ENCODE measurements at places on chromosomes 4 and X. TPM values are rescaled to one million over a fixed set of nuclear protein-coding genes. Genes with fewer than 3 reads are reported as not detected.

GRCh38 chr4:184329235-184329634 lies 111.6 kb upstream of the ENPP6 start:
- H3K4me1 ChIP-seq = no peaks in the 10 kb centered on the region
- no peak overlapping the region for H3K27ac ChIP-seq
- DNase-seq = no peak
- no peaks in the 10 kb centered on the region for H3K36me3 ChIP-seq
- no peaks in the 10 kb centered on the region for H3K27me3 ChIP-seq

DNA sequence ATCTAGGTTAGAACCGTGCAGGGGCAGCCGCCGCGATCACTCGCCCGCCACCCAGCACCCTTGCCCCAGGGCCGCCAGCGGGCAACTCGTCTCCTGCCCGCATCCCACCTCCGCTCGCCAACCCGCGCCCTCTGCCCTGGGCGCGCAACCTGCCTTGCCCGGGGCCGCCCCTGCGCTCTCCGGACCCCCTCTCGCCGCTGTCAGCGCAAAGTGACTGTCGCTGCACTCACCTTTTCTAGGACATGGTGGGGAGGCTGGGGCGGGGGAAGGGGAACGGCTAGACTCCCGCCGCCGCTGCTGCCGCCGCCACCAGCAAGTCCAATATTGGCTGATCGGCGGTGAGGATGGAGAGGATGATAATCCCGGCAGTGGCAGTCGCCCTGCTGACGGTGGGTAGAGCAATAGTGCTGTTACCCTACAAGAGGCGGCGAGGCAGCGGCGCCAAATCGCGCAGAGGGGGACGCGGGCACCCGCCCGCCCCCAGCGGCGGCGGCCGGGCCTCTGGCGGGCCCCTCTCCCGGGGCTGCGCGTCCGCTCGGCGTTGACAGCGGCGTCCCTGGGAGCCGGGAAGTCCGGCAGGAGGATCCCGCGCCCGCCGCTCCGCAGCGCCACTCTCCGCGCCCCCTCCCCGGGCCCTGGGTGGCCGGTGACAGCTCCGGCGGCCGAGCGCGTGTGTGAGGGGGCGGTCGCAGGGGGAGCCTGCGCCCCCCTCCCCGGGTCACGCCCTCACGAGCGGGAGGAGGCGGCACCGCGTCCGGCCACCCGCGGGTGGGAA lies 2.3 kb upstream of the NR3C2 start:
- no peak overlapping the region for H3K27ac ChIP-seq
- H3K4me3 ChIP-seq = peak overlapping the region; percentile 68
- peaks cover 58% of the 10 kb centered on the region for H3K27me3 ChIP-seq
- H3K4me1 ChIP-seq = peaks cover 28% of the 10 kb centered on the region

DNA sequence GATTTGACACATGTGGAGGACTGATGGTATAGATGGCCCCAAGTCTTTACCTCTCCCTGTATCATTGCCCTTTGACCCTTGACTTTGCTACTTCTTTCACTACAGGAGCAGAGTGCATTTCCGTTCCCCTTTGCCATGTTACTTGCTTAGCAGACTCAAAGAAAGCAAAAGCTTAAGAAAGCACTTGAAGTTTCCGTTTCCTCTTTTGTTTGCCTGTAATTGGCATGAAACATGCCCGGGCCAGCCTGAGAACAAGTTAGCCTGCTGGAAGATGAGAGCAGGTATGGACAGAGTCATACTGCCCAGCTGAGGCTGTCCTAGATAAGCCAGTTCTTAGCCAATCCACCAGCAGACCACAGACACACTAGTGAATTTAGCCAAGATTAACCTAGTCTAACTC lies 206.0 kb downstream of the BCOR start:
- H3K27ac ChIP-seq = no peak overlapping the region
- DNase-seq = no peak
- no peak overlapping the region for H3K4me3 ChIP-seq
- no peaks in the 10 kb centered on the region for H3K36me3 ChIP-seq

GRCh38 chr4:2937146-2937857 lies 25.9 kb downstream of the NOP14 start:
- DNase-seq = peak; percentile 84
- H3K4me1 ChIP-seq = peaks cover 36% of the 10 kb centered on the region
- peak overlapping the region; percentile 42 for H3K27ac ChIP-seq
- no peaks in the 10 kb centered on the region for H3K27me3 ChIP-seq
- H3K4me3 ChIP-seq = no peak overlapping the region

DNA sequence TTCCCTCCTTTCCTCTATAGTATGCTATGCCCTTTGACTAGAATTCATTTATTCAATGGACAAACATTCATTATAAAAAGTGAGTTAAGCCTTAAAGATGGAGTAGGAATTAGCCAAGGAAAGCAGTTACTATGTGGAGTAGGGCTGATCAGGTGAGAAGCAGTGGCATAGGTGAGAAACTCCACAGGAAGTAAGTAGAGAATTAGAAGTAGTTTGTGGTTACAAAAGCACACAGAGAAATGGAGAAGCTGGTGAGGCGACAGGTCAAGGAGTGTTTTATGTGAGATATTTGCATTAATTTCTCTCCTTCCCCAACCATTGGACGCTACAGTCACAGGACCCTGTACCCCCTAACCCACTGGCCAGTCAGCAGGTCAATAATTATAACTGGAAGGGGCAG lies 30.6 kb downstream of the SETD7 start:
- H3K4me3 ChIP-seq = no peak overlapping the region
- no peak for DNase-seq

FANCB gene
- total RNA-seq = 3.2 TPM

GRCh38 chr4:47615385-47615784 lies 130.3 kb downstream of the ATP10D start:
- no peak overlapping the region for H3K27ac ChIP-seq
- H3K4me1 ChIP-seq = peaks cover 12% of the 10 kb centered on the region
- peaks cover 11% of the 10 kb centered on the region for H3K36me3 ChIP-seq
- H3K4me3 ChIP-seq = no peak overlapping the region
- no peak for DNase-seq

DNA sequence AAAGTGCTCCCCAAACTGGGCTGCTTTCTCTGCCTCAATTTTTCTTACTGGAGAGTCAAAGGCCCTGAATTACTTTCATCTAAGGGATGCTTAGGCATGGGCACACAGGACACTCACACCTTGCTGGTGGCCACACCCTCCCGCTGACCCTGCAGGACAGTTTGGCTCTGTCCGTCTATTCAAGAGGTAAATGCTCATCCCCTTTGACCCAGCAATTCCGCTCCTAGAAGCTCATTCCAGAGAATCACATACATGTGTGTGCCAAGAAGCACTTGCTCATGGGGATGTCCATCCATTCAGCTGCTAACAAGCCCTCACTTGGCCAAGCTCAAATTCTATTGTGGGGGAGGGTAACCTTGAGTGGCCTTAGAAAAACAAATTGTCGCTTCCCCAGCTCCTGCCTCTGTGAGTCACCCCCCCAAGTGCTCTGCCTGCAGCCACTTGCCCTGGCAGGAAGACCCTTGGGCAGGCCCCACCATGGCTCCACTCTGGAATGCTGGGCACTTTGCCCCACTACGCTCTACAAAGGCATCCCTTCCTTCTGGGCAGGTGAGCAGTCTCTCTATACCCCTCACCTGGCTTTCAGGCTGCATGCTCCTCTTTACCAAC lies 54.5 kb downstream of the HTRA3 start:
- DNase-seq = peak; percentile 36
- no peaks in the 10 kb centered on the region for H3K4me1 ChIP-seq
- H3K27ac ChIP-seq = no peak overlapping the region
- H3K27me3 ChIP-seq = peaks cover 1% of the 10 kb centered on the region
- no peak overlapping the region for H3K4me3 ChIP-seq
- H3K36me3 ChIP-seq = no peaks in the 10 kb centered on the region

GRCh38 chr4:16066586-16067128 lies 17.2 kb downstream of the PROM1 start:
- no peak for DNase-seq
- H3K27me3 ChIP-seq = peaks cover 10% of the 10 kb centered on the region
- no peaks in the 10 kb centered on the region for H3K36me3 ChIP-seq
- no peak overlapping the region for H3K27ac ChIP-seq
- no peak overlapping the region for H3K4me3 ChIP-seq
- no peaks in the 10 kb centered on the region for H3K4me1 ChIP-seq

RIPPLY1 gene
- not detected for total RNA-seq

DNA sequence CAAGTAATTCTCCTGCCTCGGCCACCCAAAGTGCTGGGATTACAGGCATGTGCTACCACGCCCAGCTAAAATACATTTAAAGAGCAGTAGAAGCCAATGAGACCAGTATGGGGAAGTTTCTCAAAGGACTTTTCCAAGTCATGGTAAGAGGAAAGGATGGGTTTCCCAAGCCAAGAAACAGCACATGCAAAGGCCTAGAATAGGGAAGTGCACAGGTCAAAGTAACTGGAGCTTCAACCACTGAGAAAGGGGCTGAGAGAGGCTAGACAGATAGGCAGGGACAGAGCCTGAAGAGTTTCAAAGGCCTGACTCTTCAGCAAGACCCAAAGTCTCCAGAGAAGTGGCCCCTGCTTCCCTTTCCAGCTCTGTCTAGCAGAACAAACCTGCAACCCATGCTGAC lies 162.1 kb downstream of the CORIN start:
- no peak overlapping the region for H3K4me3 ChIP-seq
- no peak for DNase-seq
- H3K4me1 ChIP-seq = no peaks in the 10 kb centered on the region
- no peaks in the 10 kb centered on the region for H3K36me3 ChIP-seq
- H3K27ac ChIP-seq = no peak overlapping the region

DNA sequence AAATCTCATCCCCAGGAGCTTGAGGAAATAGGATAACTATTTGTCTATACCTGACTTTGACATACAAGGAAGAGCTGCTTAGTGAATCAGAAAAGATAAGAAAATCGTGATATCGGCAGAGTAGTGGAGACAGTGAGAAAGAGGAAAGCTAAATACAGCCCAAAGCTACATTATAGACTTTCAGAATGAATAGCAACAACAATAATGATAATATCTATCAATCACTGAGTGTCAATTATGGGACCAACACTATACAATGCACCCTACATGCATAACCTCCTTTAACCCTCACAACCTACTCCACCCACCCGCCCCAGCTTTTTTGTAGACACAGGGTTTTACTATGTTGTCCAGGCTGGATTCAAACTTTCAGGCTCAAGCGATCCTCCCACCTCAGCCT lies 205.1 kb downstream of the PPP3CA start:
- H3K27ac ChIP-seq = no peak overlapping the region
- no peak overlapping the region for H3K4me3 ChIP-seq
- no peaks in the 10 kb centered on the region for H3K36me3 ChIP-seq
- peaks cover 3% of the 10 kb centered on the region for H3K4me1 ChIP-seq

DNA sequence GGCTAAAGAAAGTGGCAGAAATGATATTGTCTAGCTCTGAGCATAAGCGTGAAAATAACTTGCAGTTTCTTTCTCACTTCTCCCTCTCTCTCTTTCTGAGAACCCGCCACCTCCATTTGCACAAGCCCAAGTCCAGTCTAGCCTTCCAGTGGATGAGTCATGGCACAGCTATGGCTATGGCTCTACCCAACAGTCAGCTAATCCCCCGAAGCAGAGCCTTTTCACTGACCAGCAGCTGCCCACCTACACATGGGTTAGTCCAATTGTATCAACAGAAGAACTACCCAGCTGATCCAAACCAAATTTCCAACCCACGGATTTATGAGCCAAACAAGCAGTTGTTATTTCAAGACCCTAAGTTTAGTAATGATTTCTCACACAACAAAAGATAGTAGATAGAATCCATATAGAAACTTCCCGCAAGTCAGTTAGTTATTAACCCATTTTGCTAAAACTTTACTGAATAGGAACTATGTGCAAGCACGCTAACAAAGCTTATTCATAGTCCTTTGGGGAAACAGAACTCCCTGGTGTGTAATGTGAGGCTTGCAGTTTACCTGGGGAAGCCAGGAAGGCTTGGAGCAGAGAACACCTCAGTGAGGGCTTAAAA lies 282.3 kb downstream of the INPP4B start:
- H3K27me3 ChIP-seq = no peaks in the 10 kb centered on the region
- H3K27ac ChIP-seq = no peak overlapping the region

DNA sequence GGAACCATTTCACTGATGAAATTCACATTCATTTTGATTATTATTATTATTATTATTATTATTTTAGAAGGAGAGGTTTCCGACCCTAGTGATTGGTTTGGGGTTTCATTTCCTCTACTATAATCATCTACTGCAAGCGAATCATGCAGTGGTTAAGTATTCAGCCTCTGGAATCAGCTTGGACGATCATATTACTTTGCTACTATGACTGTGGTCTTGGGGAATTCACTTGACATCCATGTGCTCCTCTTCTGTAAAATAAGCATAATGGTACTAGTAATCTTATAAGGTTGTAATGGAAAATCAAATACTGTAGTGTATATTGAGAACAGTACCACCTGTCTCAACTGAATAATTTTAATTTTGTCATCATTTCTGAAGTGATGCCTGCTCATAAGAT lies 132.1 kb upstream of the SLC4A4 start:
- DNase-seq = no peak
- no peaks in the 10 kb centered on the region for H3K27me3 ChIP-seq
- no peak overlapping the region for H3K4me3 ChIP-seq

P2RY10 gene
- not detected for total RNA-seq
